ENCODE measurements at places on chromosomes 3 and 15.

GRCh38 chr15:58999694-59000093 is 12.2 kb downstream of the RNF111 start:
- no peak for DNase-seq

DNA sequence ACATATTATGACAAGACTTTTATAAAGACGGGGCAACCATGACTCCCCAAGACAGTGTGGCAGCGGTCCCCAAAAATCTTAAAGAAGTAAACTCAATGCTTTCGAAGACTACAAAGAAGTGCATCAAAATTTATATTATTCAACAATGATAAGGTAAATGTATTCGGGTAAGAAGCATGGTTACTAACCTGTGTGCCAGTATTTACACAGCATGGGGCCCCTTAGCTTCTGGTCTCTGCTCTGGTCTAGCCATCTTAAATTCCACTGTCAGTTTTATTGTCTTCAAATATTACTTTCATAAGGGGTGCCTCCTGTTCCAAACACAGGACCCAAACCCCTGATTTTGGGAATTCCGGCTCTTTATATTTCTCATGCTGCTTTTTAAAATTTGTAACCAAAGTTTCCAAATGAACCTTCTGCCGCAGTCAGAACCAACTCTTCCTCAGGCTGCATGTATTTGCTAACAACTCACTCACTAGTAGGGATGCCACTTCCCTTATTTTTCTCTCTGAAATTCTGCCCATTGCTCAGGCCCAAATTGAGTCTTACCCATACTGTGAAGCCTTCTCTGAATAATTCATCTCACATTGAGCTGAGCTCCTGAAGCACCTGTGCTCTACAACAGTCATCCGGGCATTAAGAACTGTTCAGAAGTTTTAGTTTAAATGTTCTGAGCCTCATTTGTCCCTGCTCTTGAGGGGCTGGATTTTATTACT is 1.2 kb downstream of the TTC23 start:
- no peak for DNase-seq

GRCh38 chr15:39283531-39283930 is 297.3 kb upstream of the THBS1 start:
- DNase-seq: no peak

- DNase-seq: no peak
Measured at GRCh38 chr3:180909369-180910127, 2.9 kb upstream of the FXR1 start.

- DNase-seq: no peak
Measured at GRCh38 chr3:78734048-78734637, 1033.7 kb downstream of the ROBO1 start.

- no peak for DNase-seq
Measured at GRCh38 chr15:66870880-66871388, 168.9 kb downstream of the SMAD6 start.

- peak; percentile 72 for DNase-seq
Measured at GRCh38 chr3:57555738-57556458, at the start of gene PDE12. Gene PDE12, plus strand, starts transcription at chr3:57556274. Its CDS starts 106 bp downstream, at chr3:57556380.

DNA sequence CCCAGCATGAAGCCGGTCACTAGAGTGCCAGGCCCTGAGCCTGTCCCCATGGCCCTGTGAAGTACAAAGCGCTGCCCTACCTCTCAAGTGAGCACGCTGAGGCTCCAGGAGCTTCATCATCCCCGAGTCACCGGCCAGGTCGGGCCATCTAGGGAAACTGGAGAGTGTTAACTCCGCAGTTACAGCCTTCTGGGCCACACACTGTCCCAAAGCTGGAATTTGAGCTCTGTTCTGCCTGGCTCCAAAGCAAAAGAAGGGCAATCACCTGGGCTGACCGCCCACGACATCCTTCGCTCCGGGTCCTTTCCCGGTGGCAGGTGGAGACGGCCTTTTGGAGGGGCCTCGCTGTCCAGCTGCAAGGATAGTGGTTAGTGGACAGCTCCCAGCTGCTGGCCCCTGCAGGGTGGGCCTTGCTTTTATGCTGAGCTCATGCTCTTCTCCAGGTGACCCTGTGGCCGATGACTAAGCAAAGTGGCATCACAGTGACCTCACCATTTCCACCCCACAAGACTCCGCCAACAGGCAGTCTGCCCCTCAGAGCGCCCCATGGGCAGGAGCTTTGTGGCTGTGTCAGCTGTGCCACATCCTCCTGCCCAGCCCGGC is 3.5 kb upstream of the MUC4 start:
- peak; percentile 14 for DNase-seq

DNA sequence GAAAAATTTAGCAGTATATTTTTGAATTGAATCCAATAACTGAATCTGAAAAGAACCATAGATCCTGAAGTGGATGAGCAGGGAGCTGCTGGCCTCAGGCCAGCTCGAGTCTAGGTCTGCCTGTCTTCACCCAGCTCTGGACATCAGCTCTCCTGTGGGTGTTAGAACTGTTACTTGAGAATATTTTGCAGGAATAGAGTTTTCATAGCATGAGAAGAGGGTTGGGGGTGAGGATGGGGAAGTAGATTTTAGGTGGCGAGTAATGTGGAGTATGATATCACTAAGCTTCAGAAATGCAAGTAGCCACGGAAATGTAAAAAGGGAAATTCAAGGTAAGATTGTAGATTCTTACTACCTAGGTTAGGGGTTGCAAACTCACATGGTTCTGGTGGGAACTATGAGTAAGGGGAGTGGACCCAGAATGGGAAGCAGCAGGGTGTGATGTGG is 6.2 kb downstream of the RAB8B start:
- no peak for DNase-seq

- DNase-seq: no peak
Measured at GRCh38 chr3:129317848-129318247, 39.2 kb downstream of the HMCES start.

GRCh38 chr3:193928354-193929209 is 207.4 kb upstream of the HES1 start:
- no peak for DNase-seq
